ENCODE measurements at places on chromosomes 7 and 10.

- DNase-seq: no peak
Observed at GRCh38 chr7:47197486-47197885, 384.4 kb downstream of the TNS3 start.

DNA sequence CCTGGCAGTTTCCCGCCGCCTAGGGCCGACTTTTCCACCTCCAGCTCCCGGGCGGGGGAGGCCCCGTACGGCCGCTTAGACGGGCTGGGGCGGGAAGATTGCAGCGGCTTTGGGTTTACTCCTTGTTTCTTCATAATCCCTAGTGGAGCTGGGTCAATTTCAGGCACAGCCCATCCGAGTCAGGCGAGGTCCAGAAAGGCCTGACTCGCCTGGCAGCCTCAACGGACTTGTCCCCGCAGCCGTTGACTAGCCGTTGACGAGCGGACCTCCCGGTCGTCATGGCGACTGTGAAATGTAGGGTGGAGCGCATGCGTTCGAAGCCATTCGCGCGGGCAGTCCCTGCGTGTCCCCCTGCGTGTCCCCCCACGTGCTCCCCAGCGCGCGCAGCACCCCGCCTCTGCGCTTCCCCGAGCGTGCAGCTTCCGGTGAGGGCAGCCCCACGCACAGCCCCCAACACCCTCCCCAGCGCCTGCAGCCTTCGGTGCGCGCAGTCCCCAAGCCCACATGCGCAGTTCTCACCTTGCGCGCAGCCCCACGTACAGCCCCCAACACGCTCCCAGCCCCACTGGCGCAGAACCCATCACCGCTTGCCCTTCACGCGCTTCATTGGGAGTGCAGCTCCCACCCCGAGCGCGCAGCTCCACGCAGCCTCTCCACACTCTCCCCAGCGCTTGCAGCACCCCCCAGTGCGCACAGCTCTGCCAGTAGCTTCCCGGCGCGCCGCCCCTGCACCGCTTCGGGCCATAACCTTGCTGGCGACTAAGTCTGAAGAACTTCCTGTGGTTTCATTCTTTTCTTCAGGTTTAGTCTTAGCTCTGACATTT, 67.8 kb downstream of the TBX20 start:
- DNase-seq: no peak

DNA sequence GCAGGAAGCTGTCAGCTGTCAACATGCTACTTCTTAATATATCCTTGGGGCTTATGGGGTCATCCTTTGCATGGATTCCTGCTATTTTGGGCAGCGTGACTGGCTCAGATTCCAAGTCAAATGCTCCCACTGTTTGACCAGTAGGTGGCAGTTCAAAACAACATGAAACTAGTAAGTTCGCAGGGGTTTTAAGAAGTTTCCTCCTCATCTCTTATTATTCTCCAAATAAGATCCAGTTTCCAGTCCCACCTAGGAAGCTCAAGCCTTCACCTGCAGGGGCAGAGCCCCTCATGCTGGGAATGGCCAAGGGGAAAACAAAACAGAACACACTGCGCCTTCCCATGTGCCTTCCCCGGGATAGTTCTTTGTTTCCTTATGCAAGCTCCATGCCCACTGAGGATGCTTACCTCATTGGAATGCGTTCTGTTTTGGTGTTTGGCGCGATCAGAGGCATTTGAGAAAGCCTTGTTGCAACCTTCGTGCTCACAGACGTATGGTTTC, 259.8 kb downstream of the GLI3 start:
- DNase-seq: no peak

DNA sequence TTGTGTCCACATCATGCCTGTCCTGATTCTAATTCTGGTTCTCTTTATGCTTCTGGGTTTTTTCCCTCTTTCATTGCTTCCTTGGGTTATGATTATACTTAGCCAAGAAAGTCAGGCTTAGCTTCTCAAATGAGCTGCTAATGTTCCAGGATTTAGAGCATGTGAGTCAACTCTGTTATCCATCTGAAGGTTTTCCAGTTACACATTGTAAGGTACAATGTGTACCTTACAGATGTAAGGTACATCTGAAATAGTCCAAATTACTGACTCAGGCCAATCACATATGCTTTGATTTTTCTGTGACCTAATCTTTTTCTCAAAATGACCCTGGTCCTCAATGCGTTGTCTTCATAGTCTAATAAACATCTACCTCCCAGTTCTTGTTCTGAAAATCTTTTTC, 13.3 kb upstream of the MIOS start:
- DNase-seq: no peak

DNA sequence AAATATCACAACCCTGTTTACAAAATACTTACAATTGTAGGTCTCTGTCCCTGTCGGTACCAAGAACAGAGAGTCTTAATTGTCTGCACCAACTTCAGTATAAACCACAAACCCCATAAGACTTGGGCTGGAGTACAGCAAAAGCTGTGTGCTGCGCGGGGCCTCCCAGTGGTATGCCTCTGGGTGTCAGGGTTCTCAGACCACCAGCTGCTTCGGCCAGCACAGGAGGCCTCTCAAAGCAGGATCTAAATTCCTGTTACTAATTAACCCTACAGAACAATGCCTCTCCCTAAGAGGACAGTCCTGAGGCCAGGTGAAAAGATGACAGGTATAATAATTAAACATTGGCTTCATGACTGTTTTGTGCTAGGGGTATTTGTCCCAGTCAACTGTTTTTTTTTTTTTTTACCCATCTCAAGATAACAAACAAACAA, 957 bp upstream of the SVIL start:
- no peak for DNase-seq

- DNase-seq: no peak
Observed at GRCh38 chr10:6503171-6503570, 76.9 kb downstream of the PRKCQ start.

GRCh38 chr7:102287111-102287980, 678 bp downstream of the SH2B2 start:
- no peak for DNase-seq

DNA sequence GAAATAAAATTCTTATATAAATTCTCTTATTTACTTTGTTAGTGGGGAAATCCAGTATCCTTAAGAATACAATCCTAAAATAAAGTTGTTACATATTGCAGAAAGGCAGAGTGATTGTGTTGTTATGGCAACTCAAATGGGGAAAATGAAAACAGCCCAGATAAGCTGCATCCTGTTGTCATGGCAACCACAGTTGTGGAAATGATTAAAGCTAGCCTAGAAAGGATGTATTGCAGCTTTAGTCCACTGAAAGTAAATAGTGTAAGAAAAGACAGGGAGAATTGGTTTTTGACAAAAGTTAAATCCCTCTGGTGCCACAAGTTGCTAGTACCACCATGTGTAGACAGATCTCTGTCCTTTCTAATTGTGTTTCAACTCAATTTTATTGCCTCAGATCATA, 43.2 kb downstream of the BTRC start:
- DNase-seq: peak; percentile 29

DNA sequence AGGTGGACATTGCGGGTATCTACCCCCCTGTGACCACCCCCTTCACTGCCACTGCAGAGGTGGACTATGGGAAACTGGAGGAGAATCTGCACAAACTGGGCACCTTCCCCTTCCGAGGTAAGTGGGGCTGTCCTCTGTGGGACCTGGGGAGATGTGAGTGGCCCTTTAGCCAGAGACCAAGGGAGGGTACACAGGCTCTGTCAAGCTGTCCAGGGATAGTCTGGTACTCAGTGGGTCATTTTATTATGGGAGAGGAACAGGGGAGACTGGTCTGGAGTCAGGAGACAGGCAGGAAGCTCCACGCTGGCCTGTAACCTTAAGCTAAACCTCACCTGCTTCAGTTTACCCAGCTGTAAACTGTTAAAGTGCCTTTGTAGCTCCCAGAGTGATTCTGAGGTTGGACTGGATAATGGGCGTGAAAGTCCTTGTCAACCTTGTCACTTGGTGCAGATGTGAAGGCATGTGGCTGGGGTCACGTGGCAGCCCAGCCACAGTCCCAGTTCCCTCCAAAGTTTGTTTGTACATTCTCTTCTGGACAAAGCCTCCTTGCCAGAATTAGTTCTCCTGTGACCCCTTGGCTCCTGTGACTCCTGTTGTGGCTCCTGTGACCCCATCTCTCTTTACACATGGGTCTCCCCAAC, 729 bp downstream of the HOGA1 start:
- no peak for DNase-seq

DNA sequence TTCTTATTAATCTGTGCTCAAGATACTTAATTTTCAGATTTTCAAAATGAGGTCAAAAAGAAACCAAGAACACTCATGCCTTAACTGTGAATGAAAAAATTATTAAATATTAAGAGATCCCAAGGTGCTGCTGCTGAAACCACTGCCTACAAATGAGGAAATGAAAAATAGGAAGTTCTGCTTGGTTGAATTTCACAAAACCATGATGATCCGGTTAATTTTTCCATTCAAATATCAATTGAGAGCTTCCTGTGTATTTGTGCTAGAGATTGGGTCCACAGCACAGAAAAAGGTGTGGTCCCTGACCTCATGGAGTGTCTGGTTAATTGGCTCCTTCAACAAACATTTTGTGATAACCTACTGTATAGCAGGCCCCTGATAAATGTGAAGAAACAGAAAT, 132.7 kb upstream of the YAE1 start:
- no peak for DNase-seq

- DNase-seq: no peak
Observed at GRCh38 chr7:87328281-87328680, 17.2 kb upstream of the CROT start.

DNA sequence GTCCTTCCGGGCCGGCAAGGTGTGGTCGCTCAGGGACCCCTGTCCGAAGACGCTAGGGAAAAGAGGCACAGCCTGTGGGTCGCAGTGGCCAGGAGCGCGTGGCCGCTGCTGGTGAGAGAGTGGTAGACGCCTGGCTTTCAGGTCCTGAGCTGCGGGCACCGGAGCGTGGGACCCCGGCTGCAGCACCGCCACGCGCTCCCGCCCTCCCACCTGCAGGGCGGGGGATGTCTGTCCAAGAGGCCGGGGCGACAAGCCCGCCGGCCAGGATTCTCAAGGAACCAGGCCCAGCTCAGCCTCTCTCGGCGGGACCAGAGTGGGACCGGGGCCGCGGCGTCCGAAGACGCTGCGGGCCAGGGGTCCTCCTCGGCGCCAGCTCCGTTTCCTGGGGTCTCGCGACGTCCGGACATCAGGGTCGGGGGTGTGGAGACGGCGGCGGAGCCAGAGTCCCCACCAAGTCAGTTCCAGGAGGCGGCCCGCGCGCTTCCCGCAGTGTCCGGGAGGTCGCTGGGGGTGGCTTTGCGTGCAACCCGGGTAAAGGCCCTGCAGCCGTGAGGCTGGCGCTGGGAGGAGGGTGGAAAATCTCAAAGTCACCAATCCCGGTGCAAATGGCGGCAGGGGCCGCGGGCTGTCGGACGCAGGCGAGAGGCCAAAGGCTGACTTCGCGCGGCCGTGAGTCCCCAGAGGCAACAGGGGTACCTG, 5.5 kb downstream of the ZNF503 start:
- DNase-seq: no peak

- DNase-seq: no peak
Observed at GRCh38 chr7:100413346-100413745, 15.2 kb downstream of the ZCWPW1 start.
